NCI-H1930 (cell line): ENCODE measurements at places on chromosomes 13 and 19.

DNA sequence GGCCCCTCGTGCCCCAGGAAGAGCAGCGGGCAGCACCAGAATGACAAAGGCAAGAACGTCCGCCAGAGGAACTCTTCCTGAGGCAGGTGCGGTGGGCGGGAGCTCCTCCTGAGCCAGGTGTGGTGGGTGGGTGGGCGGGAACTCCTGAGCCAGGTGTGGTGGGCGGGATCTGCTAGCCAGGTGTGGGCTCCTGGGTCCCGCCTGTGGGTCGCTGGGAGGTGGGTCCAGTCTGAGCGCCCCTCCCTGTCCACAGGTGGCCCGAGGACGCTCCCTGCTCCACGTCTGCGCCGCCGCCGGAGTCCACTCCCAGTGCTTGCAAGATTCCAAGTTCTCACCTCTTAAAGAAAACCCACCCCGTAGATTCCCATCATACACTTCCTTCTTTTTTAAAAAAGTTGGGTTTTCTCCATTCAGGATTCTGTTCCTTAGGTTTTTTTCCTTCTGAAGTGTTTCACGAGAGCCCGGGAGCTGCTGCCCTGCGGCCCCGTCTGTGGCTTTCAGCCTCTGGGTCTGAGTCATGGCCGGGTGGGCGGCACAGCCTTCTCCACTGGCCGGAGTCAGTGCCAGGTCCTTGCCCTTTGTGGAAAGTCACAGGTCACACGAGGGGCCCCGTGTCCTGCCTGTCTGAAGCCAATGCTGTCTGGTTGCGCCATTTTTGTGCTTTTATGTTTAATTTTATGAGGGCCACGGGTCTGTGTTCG lies 7.0 kb upstream of the HCN2 start:
- DNase-seq, result no peak

GRCh38 chr13:29704648-29705047 lies 109.2 kb upstream of the SLC7A1 start:
- DNase-seq, result no peak

GRCh38 chr13:41457589-41458186 lies 338 bp downstream of the RGCC start:
- no peak for DNase-seq

DNA sequence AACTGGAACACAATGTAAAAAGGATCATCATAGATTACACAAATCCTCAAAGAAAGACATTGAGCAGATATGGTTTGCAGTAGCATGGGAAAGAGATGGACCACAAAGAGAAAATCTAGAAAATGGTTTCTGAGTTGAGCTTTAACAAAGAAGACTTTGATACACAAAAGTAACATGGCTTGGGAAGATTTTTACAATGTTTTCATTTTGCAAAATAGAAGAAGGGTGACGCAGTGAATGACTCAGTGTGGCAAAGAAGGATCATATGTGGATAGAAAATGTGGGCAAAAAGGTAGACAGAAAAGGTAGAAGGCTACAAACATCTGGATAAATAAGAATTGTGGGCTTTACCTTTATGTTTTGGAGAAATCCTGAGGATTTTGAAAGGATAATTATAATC lies 1220.5 kb downstream of the PCDH17 start:
- no peak for DNase-seq

GRCh38 chr13:50810998-50811397 lies 32.5 kb downstream of the DLEU7 start:
- DNase-seq, result no peak

DNA sequence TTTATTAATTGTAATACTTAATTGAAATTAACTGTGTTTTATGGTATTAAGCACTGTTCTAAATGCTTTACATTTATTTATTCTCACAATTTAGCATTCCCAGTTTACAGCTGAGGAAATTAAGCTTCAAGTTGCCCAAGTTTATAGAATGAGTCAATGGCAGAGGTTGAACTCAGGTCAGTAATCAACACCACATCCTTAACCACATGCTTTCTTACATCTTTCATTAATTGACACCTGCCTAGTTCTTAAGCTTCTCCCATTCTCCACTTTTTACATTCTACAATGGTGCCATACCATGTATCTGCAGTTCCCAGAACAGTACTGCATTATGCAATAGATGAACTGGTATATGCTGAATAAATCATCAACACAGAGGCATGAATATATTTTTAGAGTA lies 11.7 kb upstream of the RBM26 start:
- DNase-seq, result no peak

- DNase-seq, result no peak
Measured at GRCh38 chr19:46791944-46792343, 3.5 kb upstream of the SLC1A5 start.

- DNase-seq, result no peak
Measured at GRCh38 chr19:35278578-35279284, 3.6 kb upstream of the HAMP start.

- DNase-seq, result no peak
Measured at GRCh38 chr13:39875111-39875987, 219.9 kb downstream of the COG6 start.

DNA sequence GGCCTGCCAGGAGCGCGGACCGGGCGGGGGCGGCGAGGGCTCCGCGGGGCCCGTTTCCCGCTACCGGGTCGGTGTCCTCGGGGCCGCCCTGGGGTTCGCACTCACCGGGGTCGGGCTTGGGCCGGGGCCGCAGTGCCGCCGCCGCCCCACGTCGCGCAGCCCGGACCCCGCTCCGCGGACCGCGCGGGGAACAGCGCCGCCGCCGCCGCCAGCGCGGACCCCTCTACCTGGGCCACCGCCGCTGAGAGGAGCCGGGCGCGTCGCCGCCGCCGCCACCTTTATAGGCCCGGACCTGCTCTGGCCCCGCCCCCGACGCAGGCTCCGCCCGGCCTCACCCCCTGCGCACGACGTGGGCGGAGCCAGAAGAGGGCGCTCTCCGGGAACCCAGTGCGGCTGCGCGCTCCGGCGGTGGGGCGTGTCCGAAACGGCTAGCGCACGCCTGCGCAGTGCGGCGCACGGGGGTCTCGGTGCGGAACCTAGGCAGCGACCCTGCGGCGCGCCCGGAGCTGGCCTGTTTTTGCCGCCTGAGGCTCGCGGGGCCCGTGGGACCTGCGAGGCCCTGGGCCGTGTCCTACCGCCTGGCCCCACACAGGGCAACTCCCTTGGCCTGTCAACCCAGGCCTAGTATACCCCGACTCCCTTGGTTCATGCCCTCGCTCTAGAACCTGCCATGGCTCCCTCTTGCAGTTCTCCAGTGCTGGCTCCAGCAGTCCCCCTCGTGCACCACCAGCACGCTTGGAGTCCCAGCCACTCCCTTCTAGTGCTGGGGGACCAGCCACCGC lies at the start of gene MKNK2:
Gene MKNK2, minus strand, starts transcription at position 254 of the 782 bp plus-strand sequence. CDS start 393 bp downstream, outside the sequence.
- peak; percentile 69 for DNase-seq

- no peak for DNase-seq
Measured at GRCh38 chr13:45695198-45695730, 6.9 kb upstream of the CBY2 start.

DNA sequence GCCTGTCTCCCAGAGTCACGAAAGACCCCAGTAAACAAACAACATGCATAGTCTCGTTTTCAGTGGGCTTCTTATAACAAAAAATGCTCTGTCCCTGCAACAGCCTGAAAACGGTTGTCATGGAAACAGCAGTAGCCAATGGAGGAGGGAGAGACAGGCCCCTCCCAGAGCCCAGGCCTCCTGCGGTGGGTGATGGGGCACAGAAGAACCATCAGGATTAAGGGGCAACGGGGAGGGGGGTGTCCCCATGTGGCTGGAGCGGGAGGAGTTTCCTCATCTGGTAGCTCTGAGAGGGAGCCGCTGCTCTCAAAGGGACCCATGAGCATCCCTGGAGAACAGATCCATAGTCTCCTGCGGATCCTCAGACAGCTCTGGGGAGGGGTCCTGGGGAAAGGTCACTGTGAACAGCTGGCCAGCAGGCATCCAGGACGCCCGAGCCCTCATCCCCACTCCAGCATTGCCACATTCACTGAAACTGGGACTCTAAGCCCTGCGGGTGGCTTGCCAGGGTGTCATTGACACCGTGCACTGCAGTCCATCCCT lies 37.5 kb upstream of the PNMA8B start:
- DNase-seq, result no peak

DNA sequence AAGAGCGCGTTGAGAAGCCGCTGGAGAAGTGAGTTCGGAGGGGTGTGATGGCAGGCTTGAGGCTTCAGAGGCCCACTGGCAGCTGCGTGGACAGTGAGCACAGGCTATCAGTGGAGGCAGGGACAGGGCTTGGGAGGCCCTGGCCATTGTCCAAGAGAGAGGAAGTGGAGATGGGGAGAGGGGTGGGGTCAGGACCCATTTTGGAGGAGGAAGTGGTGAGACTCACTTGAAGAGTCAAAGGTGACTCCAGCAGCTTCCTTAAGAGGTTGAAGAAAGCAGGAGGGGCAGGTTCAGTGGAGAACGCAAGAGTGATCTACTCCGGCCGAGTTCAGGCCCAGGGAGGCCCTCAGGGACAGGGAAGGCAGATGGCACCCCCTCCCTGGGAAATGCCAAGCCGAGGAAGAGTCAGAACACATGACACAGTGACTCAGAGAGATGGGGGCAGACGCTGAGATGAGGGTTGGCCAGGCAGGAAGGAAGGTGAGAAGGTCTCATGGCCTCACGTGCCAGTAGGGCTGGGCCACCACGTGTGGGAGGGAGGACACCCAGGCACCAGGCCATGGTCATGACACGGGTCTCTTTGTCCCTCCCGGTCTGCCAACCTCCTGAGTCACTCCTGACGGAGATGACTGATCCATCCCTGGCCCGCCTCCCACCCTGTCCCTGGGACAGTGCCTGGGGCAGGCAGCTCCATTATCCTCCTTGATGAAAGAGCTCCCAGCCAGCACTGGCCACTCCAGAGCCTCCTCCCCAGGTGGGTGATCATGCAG lies 10.1 kb upstream of the CD22 start:
- DNase-seq, result no peak

GRCh38 chr19:3154957-3155736 lies 19.3 kb downstream of the GNA15 start:
- DNase-seq, result no peak

DNA sequence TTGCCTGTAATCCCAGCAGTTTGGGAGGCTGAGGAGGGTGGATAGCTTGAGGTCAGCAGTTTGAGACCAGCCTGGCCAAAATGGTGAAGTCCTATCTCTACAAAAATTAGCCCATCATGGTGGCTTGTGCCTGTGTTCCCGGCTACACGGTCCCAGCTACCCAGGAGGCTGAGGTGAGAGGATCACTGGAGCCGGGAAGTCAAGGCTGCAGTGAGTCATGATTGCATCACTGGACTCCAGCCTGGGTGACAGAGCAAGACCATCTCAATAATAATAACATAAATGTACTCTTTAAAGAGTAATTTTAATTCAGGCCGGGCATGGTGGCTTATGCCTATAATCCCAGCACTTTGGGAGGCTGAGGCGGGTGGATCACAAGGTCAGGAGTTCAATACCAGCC lies 38.7 kb downstream of the SKA3 start:
- no peak for DNase-seq

- DNase-seq, result no peak
Measured at GRCh38 chr13:38570706-38571105, 116.2 kb upstream of the FREM2 start.

GRCh38 chr13:113876346-113877148 lies 12.7 kb upstream of the GAS6 start:
- DNase-seq, result no peak

GRCh38 chr19:28036486-28036885 lies 1176.5 kb downstream of the UQCRFS1 start:
- DNase-seq, result no peak

GRCh38 chr13:40348096-40348679 lies 318.3 kb downstream of the FOXO1 start:
- DNase-seq, result no peak

DNA sequence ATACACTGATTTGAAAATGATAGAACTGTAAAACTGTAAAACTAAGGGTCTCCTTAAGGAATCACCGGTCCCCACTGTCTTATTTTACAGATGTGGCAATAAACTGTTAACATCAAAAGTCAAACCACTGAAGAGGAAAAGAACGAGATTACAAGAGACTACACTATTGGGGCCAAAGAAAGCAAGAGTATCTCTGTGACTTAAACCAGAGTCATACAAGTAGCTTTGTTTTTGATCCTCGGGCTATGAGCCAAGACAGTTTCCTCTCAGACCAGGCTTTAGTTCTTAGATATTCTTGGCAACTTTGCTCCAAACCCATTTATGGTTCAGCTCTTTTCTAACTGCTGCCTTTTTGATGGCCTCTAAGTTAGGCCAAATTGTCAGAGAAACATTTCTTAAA lies 113.8 kb downstream of the TBC1D4 start:
- no peak for DNase-seq

DNA sequence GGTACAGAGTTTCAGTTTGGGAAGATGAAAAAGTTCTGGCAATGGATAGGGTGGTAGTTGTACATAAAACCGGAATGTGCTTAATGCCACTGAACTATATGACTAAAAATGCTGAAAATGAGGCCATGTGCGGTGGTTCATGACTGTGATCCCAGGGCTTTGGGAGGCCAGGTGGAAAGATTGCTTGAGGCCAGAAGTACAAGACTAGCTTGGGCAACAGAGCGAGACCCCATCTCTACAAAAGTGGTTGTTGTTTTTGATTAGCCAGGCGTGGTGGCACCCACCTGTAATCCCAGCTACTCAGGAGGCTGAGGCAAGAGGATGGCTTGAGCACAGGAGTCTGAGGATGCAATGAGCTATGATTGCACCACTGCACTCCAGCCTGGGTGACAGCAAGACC lies 12.8 kb downstream of the SMAD9 start:
- no peak for DNase-seq
